CD8-positive, alpha-beta T cell (primary cell): ENCODE measurements at places on chromosomes 6 and 20.
A peak's percentile ranks its signal among the peaks of the same experiment; 100 is the strongest.

- no peak for DNase-seq
Measured at GRCh38 chr6:37565267-37566110, 65.8 kb upstream of the CCDC167 start.

DNA sequence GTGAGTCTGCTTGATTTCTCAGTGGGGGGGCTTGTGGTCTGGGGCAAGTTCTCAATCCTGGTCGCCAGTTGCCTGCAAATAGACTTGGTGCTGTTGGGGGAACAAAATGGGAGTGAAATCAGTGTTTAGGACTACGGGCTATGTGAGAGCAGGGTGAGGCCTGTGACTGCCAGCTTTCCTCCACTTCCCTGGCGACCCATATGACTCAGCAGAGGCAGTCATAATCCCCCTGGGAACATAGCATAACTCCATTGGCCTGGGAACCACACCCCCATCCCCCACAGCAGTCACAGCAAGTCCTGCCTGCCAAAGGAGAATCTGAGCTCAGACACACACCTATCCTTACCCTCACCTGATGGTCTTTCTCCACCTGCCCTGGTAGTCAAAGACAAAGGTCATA is 387.9 kb downstream of the LMBRD1 start:
- DNase-seq: no peak

DNA sequence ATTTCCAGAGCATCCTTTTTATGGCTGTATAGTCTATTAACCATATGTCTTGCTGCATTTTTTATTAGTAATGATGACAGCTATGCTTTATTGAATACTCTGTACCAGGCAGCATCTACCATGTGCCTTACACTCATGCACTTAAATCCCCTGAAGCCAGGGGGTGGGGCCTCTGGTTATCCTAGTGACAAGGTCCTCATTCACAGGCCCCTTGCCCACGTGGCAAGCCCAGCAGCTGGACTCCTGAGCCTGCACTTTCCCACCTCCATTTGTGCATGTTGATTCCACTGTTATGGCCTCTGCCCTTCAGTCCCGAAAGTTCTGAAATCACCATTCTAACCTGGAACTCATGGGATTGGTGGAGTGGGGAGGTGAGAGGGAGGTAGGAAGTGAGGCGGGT is 22.3 kb downstream of the ACTR5 start:
- no peak for DNase-seq

DNA sequence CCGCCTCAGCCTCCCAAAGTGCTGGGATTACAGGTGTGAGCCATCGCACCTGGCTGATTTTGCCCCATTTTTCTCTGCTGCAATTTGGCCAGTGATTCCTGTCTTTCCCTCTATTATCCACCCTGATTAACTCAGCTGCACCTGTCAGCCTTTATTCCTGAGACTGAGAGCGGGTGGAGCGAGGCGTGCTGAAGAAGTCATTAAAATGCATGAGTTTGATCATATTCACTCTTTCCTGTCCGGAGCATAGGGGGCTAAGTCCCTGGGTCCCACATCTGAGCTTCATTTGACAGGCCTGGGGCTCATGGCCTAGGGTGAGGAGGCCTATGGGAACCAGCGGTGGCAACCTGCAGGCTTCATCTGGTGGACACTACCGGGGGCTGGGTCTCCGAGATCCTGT is 25.7 kb upstream of the CTNNBL1 start:
- no peak for DNase-seq

- DNase-seq: no peak
Measured at GRCh38 chr20:63420359-63421093, 51.9 kb downstream of the KCNQ2 start.

DNA sequence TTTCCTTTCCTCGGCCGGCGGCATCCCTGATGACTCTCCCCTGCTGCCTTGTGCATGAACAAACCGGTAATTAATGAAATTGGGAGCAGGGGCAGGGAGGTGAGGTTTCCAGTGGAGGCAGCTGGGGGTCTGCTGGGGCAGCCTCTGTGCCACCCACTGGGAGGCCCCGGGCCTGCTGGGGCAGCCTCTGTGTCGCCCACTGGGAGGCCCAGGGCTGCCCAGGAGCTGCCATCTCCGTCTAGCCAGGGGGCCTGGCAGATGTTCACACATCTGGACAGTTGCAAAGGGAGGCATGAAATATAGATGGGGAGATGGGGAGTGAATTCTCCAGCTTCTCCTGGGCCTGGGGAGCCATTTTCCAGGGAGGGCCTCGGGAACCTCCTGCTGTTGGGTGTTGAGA is 33.8 kb downstream of the TOX2 start:
- no peak for DNase-seq

DNA sequence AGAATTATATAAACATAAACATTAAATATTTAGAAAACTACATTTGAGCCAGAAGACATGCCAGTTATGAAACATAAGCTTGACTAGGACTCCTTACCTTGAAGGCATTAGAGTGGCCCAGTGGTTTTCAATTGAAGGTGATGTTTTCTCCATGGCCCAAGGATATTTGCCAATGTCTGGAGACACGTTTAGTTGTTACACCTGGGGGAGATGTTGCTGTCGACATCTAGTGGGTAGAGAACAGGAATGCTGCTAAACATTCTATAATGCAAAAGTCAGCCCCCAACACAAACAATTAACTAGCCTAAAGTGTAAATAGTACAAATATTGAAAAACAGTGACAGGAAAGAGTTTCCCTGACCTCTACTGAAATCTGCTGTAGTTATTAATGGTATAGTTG is 200.9 kb upstream of the HS3ST5 start:
- DNase-seq: no peak

GRCh38 chr6:151374036-151374683 is 17.2 kb downstream of the ZBTB2 start:
- DNase-seq: no peak

DNA sequence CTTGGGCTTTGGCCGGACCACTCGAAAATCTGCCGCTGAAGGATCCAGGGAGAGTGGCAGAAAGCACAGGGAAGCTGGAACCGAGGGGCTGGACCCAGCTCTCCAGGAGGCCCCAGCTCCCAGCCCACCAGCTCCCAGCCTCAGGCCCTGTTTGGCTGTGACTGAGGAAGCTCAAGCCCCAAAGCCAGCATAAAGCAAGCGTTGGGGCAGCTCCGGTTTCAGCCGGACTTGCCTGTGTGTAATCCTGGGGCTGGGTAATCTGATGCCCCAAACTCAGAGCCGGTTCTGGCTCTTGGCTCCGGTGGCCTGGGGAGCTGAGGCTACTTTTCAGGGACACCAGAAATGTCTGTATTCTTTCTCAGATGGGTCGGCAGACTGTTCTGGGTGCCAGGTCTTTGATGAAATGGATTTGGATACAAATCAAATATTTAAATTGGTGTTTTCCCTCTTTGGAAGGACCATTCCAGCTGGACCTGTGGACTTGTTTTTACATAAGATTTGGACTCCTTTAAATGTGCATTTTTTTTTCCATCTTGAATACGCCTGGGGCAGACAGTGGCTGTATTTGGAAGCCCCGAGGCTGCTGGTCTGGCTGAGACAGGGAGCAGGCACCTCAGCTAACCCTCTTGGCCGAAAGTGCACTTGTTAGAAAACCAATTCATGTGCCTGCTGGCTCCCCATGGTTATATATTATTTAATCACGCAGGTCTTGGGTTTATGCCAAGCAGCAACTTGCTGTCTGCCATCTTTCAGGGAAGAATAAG is 29.7 kb downstream of the RPP40 start:
- DNase-seq: no peak

- no peak for DNase-seq
Measured at GRCh38 chr20:39289316-39289715, 327.2 kb downstream of the DHX35 start.

DNA sequence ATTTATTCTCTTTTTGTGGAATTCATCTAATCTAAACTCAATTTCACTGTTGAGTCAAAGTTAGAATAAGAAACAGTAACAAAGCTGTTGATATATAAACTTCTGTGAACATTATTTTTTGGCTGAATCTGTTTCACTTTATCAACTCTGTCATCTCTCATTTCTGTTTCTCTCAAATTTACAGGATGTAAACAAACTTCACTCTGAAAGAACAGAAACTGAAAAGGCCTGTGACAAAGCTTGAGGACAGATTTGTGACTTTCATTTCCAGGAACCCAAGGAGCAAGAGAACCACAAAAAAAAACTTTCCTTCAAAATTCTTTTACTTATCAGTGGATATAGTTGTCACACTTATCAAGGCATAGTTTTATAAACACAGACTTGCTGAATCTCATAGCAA is 447.9 kb upstream of the OPRM1 start:
- no peak for DNase-seq

DNA sequence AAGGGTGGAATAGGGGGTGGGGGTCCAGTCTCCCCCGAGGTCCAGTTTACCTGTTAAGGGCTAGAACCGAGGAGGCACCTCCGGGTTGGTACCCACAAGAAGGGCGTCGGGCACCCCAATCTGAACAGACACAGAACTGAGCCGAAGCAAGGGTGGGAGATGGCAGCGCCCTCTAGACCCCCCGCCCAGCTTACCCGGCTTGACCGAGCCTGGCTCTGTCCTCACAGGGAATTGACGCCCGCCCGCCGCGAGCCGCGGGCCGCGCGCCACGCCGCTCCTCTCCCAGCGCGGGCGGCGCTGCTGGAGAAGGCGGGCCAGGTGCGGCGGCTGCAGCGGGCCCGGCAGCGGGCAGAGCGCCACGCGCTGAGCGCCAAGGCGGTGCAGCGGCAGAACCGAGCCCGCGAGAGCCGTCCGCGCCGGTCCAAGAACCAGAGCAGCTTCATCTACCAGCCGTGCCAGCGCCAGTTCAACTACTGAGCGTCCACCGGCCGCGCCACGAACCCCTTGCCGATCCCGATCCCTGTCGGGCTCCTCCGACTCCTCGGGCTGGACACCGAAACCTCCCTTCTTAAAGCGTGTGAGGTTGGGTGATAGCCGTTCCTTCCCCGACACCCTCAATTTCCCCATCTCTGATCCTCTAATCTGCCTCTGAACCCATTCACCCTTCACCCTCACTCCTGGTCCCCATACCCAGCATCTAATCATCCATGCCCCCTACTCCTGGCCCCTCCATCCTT is 5.9 kb downstream of the TP53INP2 start:
- peak; percentile 85 for DNase-seq

- DNase-seq: no peak
Measured at GRCh38 chr20:47057661-47058060, 163.0 kb downstream of the EYA2 start.

- DNase-seq: no peak
Measured at GRCh38 chr20:25039697-25040437, 18.1 kb downstream of the ACSS1 start.

- no peak for DNase-seq
Measured at GRCh38 chr6:133645966-133646740, 242.8 kb upstream of the TCF21 start.

DNA sequence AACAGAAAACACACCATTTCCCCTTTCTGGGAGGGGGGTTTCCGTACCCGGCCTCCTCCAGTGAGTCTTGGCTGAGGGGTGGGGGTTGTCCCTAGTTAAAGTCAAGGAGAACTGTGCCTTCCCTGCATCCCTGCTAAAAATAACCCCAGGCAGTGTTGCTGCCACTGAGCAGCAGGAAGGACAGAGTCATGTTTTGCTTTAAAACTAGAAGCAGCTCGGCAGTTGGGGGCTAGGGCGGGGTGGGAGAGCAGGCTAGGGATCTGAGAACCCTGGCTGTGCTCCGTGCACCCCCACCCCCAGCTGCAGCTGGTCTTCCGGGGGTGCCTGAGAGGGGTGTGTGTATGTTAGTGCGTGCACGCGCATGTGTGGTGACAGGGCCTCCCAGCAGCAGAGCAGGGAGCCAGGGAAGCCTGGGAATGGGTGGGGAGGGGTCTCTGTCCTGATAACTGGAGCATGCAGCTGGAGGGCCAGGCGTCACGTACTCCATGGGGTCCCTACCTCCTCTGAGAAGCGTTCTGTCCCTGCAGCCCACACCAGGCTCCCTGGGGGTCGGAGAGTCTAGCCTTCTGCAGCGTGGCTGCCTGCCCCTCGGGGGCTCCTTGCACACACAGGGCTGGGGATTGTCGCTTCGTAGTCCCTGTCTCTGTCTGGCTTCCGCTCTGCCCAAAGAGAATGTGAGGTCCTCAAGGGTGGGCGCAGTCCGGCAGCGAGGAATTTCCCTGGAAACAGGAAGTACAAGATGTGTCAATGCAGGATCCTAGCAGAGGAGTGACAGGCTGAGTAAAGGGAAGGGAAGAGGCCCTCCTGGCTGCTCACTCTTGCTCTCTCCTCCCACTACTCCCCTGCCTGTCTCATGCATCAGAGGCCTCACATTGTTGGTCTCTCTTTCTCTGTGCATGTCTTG is 16.8 kb upstream of the ARMC12 start:
- DNase-seq: no peak

DNA sequence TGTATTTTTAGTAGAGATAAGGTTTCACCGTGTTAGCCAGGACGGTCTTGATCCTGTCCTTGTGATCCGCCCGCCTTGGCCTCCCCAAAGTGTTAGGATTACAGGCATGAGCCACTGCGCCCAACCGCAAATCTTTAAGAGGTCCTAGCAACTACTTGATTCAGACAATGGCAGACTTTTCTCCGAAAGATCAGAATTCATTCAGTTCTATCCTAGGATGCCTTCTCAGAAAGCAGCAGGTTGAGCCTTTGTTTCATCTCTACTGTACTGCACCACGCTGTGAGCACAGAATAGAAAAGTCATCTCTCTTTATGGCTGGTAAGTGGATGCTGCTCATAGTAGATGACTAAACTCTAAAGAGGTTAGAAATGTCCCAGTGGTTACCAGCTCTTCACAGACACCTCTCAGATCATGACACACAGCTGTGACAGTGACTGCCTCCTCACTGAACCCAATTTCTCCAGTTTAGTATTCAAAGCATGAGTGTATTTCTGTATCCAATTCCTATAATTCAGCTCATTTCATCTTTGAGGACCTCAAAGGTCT is 6.0 kb upstream of the HSF2 start:
- no peak for DNase-seq

GRCh38 chr20:62331347-62331746 is 28.6 kb downstream of the ADRM1 start:
- DNase-seq: no peak

DNA sequence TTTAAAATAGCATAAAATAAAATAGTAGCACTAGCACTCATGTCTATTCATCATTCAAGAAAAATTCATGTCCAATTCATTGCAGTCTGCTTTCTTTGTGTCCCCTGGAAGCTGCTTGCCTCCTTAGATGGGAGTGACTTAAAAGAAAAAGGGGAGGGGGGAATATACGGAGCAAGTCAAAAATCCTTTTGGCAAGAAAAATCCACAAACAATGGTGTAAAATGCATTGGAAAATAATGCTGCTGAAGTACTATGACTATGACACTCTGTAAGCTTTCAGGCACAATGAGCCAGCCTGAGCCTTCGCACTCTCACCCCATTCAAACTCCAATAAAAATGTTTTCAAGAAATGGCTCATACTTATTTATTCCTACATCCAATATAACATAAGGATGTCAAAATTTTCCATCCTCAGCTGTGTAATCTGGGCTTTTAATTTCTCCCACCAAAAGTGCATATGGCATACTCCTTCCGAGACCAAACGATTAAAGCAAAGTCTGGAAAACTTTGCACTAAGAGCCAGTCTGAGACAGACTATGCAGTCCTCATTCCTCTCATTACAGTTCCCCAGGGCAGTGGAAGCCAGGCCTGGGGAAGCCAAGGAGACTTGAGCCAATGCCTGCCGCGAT is 790 bp downstream of the NEDD9 start:
- no peak for DNase-seq

- DNase-seq: no peak
Measured at GRCh38 chr20:57301026-57301425, 28.6 kb upstream of the SPO11 start.
